Progenitor cell of endocrine pancreas (in vitro differentiated cells): ENCODE measurements at places on chromosomes 11 and 22. TPM values are rescaled to one million over a fixed set of nuclear protein-coding genes. Genes with fewer than 3 reads are reported as not detected.

TIGD3 gene
- total RNA-seq, result 3.0 and 3.8 TPM in 2 replicates

FAM227A gene
- 18.3 and 18.6 TPM in 2 replicates for total RNA-seq

P2RX6 gene
- 0.36 and 0.57 TPM in 2 replicates for total RNA-seq

DNA sequence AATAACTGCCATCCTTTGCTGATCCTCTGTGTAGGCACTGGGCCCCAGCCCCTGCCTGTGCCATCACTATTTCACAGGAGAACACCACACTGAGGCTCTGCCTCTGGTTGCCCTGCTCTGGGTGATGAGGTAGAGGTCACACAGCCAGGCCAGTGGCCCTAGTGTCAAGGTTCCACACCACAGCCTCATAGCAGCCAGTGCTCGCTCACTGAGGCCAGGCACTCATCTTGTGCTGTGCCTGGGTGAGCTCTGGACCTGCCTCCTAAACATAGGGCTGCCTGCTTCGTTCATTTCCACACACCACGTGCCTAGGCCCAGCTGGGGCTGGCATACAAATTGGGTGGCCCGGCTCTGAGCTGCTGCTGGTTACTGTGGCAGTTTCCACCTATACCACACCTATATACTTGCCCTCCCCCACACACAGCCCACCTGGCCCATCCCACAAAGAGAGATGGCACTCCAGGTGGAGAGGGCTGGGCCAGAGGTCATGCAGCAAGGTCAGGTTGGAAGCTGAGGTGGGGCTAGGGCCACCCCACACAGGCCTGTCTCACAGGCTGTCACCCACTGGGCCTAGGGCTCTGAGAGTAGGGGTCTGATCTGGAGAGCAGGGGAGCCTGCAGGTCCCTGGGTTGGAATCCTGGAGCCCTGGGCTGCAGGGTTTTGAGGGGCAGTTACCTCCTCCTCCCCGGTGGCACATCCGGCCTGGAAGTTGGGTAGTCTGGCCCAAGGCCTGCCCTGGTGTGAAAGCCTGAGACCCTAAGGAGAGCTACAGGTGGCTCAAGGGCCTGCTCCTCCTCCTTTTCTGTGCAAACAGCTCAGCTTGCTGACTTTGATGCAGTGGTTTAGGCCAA lies 11.2 kb downstream of the KCNQ1OT1 start:
- H3K4me1 ChIP-seq, result peaks cover 49% of the 10 kb centered on the region
- no peak for DNase-seq
- peaks cover 2% of the 10 kb centered on the region for H3K36me3 ChIP-seq
- no peak overlapping the region for H3K27ac ChIP-seq

DNA sequence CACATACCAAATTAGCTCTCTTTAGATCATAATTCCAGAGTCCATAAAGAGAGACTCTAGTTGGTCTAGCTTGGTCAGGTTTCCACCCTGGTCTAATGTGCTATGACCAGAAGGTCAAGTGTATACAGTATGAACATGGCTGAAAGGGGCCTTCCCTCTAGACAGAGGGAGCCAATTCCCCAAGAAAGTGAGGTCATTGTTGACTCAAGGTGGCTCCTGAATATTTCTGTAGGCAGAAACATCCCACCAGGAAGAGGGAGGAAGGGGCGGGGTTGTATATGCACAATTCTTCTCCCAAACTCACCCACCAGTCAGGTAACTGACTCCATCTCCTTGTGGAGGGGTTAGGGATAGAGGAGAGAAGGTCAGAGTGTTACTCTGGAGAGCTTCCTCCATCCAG lies 281.8 kb upstream of the PLET1 start:
- H3K4me3 ChIP-seq, result no peak overlapping the region
- no peaks in the 10 kb centered on the region for H3K36me3 ChIP-seq
- DNase-seq, result no peak
- H3K4me1 ChIP-seq, result peaks cover 4% of the 10 kb centered on the region

DNA sequence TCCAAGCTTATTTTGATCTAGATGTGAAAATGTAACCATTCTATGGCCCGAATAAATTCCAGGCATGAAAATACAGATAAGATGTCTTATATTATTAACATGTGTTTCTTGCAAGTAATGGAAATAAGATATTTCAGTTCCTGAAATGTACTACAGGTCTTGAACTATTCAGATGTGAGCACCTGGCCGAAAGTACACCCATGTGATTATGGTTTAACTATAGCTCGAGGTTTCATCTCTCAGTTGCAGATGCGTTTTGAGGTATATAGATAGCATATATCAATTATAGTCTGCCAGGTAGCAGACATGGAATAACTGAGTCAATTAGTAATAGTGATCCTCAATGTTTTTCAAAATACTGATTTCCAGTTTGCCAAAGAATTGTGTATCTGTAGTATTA lies 68.3 kb downstream of the DDIAS start:
- H3K4me1 ChIP-seq, result no peaks in the 10 kb centered on the region
- no peak overlapping the region for H3K4me3 ChIP-seq
- H3K27ac ChIP-seq, result no peak overlapping the region
- H3K27me3 ChIP-seq, result no peaks in the 10 kb centered on the region
- no peak for DNase-seq

- no peak overlapping the region for H3K4me3 ChIP-seq
- no peaks in the 10 kb centered on the region for H3K4me1 ChIP-seq
- no peak for DNase-seq
- H3K27ac ChIP-seq, result no peak overlapping the region
Observed at GRCh38 chr22:32557444-32557843, 82.8 kb downstream of the FBXO7 start.

GRCh38 chr22:45009606-45010531 lies at the start of gene PHF21B:
TSS of gene PHF21B (minus strand) at chr22:45010005. CDS start at chr22:45009549, 456 bp downstream.
- H3K4me3 ChIP-seq, result peak within 1 kb of the TSS; percentile 94
- peak within 1 kb of the TSS; percentile 98 for H3K27ac ChIP-seq
- no peaks in the 10 kb centered on the region for H3K36me3 ChIP-seq
- peaks cover 18% of the 10 kb centered on the region for H3K27me3 ChIP-seq

GRCh38 chr11:368414-369335 lies 624 bp upstream of the B4GALNT4 start:
- H3K4me1 ChIP-seq, result peaks cover 10% of the 10 kb centered on the region
- H3K4me3 ChIP-seq, result peak overlapping the region; percentile 78
- H3K27ac ChIP-seq, result peak overlapping the region; percentile 92
- H3K36me3 ChIP-seq, result peaks cover 11% of the 10 kb centered on the region
- no peak for DNase-seq

GRCh38 chr22:26887916-26888315 lies 230.5 kb downstream of the MIAT start:
- H3K4me1 ChIP-seq, result no peaks in the 10 kb centered on the region
- H3K27me3 ChIP-seq, result peaks cover 17% of the 10 kb centered on the region
- H3K27ac ChIP-seq, result no peak overlapping the region
- DNase-seq, result no peak
- no peak overlapping the region for H3K4me3 ChIP-seq

DNA sequence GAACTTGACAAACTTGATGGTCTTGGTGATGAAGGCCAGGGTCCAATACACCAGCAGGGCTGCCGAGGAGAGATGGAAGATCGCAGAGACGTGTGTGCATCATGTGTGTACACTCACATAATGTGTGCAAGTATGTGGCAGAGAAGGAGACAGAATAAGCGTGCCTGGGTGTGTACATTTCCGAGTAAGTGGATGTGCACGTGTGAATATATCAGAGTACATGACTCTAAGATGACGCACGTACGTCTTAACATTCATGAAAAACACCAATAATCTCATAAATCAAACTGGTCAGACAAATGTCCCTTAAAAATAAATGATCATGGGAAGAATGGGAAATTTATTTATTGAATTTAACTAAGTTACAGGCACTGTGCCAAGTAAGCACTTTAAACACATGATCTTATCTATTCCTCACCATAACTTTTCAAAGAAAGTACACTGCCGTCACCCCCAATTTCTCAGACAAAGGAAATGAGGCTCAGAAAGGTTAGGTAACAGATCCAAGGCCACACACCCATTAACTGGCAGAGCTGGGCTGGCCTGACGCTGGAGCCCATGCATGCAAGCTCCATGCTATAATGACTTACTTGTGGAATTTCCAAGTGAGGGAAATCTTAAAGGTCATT lies 13.0 kb downstream of the ABCC8 start:
- H3K27ac ChIP-seq, result no peak overlapping the region
- peaks cover 16% of the 10 kb centered on the region for H3K27me3 ChIP-seq
- H3K4me3 ChIP-seq, result no peak overlapping the region
- no peaks in the 10 kb centered on the region for H3K4me1 ChIP-seq
- DNase-seq, result no peak

DNA sequence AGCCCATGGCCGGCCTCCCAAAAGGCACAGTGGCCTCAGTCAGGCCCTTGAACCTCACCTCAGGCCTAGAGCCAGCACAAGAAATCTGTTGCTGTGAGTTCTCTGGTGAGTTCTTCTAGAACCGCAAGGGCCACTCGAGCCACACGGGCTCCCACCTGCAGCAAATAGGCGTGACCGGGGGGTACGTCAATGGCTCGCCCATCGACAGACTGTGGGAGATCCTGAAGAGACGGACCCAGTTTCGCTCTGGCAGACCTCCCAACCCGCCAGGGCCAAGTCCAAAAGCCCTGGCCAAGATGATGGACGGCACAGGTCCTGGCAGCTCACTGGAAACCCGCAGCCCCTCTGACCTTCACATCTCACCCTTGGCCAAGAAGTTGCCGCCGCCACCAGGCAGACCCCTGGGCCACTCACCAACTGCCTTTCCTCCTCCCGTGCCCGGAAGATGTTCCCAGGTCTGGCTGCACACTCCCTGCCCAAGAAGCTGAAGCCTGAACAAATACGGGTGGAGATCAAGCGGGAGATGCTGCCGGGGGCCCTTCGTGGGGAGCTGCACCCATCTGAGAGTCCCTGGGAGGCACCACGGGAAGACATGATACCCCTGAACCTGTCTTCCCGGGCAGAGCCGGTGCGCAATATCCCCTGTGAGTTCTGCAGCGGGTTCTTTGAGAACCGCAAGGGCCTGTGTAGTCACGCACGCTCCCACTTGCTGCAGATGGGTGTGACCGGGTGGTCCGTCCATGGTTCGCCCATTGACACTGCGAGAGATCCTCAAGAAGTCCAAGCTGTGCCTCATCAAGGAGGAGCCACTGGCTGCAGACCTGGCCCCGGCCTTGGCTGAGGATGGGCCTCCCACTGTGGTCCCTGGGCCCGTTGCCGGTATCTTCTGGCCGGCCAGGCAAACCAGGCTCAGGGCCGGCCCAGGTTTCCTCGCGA lies 544.2 kb upstream of the CCDC179 start:
- no peak for DNase-seq
- H3K27me3 ChIP-seq, result no peaks in the 10 kb centered on the region
- no peaks in the 10 kb centered on the region for H3K36me3 ChIP-seq
- no peaks in the 10 kb centered on the region for H3K4me1 ChIP-seq
